HCT116 (cell line): ENCODE measurements at places on chromosomes 2 and 18. TPM values are rescaled to one million over a fixed set of nuclear protein-coding genes. Genes with fewer than 3 reads are reported as not detected.

GRCh38 chr2:144471305-144472045, 48.4 kb downstream of the ZEB2 start:
- no peak for DNase-seq

The STAT4 gene
- total RNA-seq = 2.0 TPM

DNA sequence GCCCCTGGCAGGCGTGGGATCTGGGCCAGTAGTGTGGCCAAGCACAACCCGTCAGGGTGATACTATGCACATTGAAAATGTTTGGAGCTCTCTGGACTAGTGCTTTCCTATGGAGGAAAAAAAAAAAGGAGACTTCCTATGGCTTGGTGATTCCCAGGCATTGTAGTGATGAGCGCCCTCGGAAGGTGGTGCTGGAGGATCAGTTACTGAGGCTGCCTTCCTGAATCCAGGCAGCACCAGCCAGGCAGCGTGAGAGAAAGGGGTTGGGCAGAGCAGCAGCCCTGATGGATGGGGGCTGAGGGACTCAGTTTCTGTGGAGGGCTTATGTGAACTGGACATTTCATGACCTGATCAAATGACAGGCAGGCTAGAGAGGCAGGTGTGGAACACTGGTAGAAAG, 70.9 kb downstream of the CHRNA1 start:
- DNase-seq = no peak

GRCh38 chr2:7203056-7203467, 285.9 kb downstream of the RNF144A start:
- DNase-seq = peak; percentile 24

DNA sequence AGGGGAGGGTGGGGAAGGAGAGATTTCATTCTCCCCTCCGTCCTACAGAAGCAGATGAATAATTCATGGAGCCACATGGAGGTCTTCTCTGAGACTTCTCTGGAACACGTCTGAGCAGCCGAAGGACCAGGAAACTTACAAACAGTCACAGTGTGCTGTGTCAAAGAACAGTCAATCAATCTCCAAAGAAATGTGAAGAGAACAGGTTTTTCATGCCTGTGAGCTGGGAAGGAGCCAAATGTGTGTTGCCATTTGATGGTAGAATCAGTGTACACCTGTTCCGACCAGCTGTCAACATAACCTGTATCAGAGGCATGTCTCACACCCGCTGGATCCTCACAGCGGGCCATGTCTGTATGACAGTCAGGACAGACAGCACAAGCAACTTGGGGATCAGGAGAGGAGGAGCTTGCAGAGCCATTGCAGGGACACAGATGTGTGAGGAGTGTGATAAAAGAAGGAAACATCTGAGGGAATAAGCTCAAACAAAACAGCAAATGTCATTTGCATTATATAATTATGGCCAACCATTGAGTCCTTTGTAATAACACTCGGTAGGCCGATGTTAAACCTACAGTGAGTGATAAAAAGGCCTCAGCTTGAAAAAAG, 298.5 kb downstream of the EN1 start:
- no peak for DNase-seq

The GRHL1 gene
- total RNA-seq = 8.5 TPM

The FEV gene
- total RNA-seq = not detected

The CDK5R2 gene
- 0.44 TPM for total RNA-seq

DNA sequence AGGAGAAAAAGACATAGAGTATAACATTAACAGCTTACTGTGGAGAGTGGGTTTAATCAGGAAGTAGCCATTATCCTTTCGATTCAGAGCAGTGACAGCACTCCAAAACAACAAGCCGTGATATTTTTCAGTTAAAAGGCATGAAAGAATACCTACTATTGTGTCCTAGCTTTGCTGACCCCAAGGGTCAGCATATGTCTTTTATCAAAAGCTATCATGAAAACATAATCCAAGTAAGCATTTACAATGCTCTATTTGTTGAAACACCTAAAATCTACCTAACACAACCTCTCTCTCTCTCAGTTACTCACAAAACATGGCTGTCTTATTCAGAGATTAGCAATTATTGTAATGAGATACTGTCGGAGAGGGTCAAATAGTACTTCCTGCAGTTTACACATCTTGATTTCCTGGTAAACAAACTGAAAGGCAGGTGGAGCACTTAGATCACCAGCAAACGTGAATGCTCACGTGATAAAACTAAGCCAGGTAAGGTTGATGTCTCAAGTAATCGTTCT, 100.0 kb downstream of the BAZ2B start:
- DNase-seq = peak; percentile 78

- DNase-seq = no peak
These were observed 890.5 kb downstream of the CNTNAP5 start for GRCh38 chr2:124915567-124915966.

GRCh38 chr2:53508667-53509066, 258.9 kb upstream of the CHAC2 start:
- DNase-seq = no peak

GRCh38 chr2:2735041-2735440, 404.0 kb upstream of the MYT1L start:
- no peak for DNase-seq

DNA sequence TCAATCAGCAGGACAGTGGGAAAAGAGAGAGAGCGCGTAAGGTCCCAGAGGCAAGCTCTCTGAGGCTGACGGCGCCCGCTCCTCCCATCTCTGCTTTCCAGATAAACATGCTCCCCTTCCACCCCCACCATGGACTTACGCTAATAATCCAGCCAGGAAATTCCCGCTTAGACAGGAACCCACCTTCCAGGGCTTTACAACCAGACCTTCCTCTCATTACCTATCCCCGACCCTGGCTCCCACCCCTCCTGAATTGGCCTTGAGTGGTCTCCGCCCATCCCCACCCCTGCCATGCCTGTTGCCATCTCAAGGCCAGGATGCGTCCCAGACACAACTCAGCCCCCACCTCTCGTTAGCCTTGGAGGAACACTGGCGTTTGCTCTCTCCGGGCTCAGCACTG, 131.1 kb downstream of the SMAD2 start:
- no peak for DNase-seq

The KCNG3 gene
- 1.5 TPM for total RNA-seq

GRCh38 chr2:24824071-24824588, 30.9 kb downstream of the CENPO start:
- DNase-seq = no peak

DNA sequence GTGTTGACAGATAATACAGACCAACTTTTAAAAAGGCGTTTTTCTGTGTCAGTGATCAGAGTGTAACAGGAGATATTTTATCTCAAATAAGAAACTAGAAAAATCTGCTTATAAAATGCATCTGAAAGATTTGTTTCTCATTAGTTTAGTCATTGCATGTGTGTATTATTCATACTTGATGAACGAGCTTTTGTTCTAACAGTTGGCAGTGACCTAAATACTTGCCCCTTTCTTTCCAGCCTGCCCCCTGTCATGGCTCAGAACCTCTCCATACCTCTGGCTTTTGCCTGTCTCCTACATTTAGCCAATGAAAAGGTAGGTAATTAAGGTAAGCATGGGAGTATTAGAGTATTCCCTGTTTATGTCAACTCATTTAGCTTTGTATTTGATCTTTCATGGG, 33.6 kb downstream of the NCAPH start:
- no peak for DNase-seq

The PRKAG3 gene
- not detected for total RNA-seq

- no peak for DNase-seq
These were observed 257.3 kb downstream of the ATAD2B start for GRCh38 chr2:23669413-23670244.

DNA sequence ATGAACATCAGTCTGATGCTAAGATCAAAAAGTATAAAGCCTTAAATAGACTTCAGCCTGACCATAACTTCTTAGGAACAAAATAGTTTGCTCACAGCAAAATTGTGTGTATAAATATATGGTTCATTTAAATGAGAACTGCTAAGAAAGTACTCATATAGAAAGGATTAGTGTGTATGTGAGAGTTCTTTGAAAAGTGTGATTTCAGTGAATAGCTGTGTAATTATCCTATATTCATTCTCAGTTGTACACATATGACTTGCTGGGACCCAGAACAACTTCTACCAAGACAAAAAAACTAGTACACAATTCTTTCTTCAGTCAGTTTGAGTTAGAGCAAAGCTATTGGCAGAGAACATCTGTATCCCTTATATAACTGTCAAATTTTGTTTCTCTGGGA, 7.2 kb downstream of the BBS5 start:
- no peak for DNase-seq

The SLC19A3 gene
- total RNA-seq = not detected

The MYO5B gene
- total RNA-seq = 32.1 TPM

- no peak for DNase-seq
These were observed 115.3 kb downstream of the DOCK10 start for GRCh38 chr2:224927011-224927410.

The REG3G gene
- total RNA-seq = 0.86 TPM

DNA sequence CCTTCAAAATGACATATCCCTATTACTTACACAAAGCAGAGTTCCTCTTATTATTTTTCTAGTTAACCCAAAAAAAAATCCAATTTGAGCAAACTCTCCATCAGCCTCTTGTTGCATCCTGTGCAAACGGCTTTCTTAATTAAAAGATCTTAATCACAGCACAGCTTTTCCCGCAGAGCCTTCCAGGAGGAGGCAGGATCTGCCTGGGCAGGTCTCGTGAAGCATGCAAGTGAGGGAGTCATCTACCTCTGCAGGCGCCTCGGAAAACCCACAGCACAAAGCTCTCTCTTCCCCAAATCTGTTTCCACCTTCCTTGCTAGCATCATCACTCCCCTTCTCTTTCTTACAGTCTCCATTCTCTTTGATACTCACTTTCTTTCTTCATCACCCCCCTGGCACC, 100.4 kb downstream of the EN1 start:
- no peak for DNase-seq

The GNLY gene
- 0.74 TPM for total RNA-seq

GRCh38 chr2:43420389-43420801, 175.4 kb downstream of the THADA start:
- DNase-seq = no peak

DNA sequence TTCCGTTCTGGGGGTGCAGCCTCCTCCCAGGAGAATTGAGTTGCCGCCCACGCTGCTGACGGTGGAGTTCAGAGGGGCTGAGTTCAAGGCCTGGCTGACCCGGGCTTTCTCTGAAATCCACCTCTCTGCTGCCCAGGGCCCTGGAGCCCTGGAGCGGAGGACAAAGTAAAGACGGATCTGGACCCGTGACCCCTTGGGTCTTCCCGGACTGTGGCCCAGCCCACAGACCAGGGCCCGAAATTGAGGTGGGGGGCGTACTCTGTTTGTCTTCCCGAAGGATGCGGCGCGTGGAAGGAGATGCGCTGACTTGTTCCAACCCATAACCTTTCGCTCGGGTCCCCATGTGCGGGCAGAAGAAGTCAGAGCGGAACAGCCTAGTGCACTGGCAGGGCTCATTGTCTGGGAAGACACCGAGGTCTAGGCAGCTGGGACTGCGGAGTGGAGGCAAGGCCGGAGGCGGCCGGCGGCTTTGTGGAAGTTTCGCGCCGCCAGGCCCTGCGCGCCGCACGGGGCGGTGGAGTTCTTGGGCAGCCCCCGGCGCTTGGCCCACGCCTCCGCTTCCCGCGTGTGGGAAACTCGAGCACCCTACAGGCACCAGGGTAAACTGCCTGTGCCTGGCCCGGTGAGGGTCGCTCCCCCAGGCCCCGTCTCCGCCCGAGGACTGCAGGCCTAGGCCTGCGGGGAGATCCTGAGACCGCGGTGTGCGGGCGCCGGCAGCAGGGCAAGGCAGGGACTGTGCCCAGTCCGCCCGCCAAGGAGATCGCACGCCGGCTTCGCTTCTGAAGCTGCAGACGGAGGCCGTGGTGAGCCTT, 9.8 kb downstream of the POU3F3 start:
- no peak for DNase-seq

The TMEM37 gene
- 2.3 TPM for total RNA-seq

The LYPD6B gene
- 6.1 TPM for total RNA-seq

DNA sequence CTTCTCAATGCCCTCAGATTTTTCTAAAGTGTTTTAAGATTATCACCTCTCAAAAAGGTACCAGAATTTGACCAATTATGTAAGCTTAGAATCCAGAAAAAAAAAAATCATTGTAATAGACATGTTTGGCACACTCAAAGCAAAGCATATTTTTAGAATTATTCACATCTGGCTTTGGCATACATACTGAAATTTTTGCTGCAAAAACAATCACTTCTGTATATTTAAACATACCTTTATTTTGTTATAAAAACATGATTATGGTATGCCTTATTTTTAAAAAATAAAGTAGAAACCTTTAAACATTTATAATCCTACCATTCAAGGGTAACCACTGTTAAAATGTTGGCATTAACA, 143.3 kb downstream of the ESCO1 start:
- DNase-seq = no peak

DNA sequence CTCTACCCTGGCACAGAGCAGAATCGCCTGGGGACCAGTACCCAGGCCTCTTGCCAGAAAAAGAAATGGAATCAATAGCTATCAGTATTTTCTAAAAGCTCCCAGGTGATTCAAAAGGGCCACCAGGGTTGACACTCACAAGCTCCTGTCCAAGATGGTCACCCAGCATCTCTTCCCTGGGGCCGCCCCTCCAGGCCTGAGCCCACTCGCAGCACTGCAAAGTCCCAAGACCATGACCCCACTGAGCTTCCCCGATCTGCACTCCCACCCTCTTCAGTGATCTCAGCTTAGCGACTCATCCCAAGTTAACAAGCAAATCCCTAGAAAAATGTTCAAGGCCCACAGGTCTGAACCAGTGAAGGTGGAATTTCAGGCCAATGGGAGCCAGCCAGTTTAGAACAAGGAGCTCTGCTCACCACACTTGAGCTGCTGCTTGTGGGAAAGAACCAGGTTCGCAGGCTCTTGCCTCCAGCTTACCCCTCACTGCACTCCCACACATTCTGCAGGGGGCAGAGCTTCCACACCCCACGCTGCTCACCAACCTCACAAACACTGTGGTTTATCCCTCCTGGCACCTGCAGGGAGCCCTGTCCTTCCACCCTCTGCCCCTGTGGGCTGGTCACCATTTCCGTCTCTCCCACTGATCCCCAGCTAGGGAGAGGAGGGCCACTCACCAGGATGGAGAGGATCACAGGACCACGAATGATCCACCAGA, 19.8 kb downstream of the TMEM37 start:
- DNase-seq = no peak

- DNase-seq = peak; percentile 42
These were observed 96.0 kb upstream of the TTC39C start for GRCh38 chr18:23918395-23919032.

DNA sequence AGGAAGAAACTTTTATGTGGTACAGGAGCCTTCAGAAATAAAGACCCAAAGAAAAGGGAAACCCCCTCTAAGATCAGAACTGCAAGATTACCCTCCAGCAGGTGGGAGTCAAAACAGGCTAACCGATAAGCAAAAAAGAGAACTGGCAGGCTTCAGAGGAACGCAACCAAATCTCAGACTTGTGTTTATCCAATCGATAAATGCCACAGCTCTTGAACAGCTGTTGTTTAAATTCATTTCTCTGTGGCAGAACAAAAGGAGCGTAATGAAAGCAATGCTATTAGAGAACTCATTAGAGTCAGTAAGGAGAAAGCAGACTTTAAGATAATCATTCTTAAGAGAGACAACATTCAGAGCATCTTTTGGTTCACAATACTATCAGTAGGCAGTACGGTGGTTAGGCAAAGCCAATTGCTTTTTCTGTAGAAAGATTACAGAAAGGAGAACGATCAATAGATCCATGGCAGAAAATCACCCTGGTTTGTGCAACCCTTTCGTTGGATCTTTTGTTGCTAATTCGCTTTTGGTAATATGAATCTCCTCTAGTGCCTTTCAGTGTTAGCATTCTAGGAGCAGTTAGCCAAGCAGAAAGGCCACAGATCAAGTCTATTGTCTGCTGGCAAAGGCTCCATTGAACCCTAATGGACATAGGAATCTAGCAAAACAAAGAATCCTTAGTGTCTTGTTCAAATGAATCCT, 476.4 kb upstream of the CHST9 start:
- no peak for DNase-seq
